ENCODE measurements at places on chromosomes 2 and 18. TPM values are rescaled to one million over a fixed set of nuclear protein-coding genes. Genes with fewer than 3 reads are reported as not detected.

DNA sequence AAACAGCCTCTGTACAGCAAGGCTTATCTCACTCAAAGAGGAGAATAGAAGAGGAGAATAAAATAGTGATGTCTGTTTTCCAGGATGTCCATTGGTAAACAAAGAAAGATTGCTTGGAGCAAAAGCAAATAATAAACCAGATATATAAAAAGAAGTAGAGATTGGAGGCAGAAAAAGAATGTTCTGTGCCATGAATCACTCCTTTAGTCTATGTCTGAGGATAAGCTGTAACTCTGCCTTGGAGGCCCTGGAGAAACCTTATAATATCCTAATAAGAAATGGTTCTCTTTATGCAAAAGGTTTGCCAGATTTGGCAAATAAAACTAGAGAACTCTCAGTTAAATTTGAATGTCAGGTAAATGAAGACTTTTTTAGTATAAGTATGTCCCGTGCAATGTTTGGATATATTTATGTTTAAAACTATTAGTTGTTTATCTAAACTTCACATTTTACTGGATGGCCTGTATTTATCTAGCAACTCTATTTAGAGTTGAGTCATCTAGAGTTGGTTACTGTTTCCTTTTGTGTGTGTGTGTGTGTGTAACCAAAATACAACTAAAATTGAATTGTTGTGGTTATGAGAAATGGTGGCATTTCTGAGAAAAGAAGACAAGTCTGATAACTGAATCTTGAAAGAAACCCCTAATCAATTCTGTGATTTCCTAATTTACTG lies 510.3 kb upstream of the SETBP1 start:
- no peak for DNase-seq

DNA sequence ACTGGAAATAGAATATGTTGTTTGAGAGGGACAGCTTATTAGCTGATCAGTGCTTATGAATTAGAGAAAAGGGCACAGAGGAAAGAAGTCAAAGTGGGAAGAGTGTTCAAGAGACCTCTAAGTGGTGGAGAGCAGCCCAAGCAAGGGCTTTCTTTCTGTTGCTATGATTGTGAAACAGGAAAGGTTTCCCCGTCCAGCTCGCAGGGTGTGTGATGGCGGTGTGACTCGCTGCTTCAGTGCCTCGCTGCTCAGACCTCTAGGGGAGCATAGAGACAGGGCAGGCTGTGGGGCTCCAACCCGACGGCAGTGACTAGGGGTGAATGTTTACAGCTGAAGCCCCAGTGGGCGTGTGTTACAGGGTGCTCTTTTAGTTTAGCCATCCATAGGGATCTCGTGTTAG lies 166.5 kb upstream of the COPS8 start:
- DNase-seq, result no peak

DNA sequence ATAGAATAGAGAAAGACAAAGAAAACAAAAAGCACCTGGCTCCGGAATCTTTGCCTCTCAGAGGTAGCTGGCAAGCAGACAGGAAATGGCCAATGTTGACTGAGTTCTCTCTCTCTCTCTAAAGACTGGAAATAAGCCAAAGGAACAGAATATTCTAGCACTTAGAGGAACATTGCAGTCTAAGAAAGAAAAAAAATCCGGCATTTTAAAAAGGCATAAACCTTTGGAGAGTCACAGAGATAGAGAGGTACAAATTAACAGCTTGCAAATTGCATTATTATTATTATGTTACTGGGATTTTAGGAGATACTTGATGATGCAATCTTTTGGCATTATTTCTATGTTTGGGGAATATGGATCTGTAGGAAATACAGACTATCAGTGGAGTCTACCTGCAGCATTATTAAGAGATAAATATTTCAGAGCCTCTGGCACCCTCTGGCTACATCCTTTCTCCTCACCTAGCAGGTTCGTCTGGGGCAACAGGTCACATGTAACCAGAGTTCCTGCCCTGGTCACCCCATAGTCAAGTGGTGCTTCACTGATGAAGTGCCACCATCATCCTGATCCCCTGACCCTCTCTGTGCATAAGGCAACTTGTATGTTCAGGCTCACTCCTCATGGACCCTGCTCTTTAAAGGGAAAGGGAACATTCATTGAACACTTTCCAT lies 318.9 kb upstream of the ACVR2A start:
- no peak for DNase-seq

DNA sequence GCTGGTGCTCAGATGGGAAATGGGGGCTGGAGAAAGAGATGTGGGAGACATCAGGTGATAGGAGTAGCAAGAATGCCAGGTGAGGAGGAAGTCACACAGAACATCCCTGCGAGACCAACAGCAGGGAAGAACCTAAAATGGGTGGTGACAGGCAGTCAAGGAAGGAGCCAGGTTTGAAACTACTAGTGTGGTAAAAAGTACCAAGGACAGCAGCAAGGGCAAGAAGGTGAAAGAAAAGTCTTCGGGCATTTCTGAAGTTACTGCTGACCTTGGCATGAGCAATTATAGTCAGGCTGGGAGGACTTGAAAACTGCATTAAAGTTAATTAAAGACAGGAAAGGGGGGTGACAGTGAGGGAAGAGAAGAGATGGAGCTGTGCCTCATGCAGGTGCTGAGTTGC lies 410.4 kb downstream of the RAD51AP2 start:
- DNase-seq, result no peak

GRCh38 chr18:5914016-5914415 lies 18.7 kb upstream of the TMEM200C start:
- DNase-seq, result no peak

DNA sequence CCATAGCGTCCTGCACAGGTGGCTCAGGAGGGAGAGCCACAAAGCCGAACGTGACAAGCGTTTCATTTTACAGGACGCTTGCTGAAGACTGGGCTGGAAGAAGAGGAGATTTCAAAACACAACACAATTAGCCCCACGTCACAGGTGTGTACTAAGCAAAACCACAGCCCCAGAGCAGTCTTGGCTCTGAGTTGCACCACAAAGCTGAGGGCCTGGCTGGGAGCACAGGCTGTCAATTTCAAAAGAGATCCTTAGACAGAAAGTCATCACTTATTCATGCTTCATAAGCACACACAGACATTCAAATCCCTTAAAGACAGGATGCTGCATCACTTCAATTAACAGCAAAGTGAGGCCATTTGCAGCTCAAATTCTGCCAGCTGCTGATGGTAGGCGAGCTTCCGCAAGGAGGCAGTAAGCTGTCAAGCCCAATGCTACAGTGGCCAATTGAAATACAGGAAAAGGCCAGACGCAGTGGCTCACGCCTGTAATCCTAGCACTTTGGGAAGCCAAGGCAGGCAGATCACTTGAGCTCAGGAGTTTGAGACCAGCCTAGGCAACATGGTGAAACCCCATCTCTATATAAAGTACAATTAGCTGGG lies 79.6 kb downstream of the SKA1 start:
- no peak for DNase-seq

DNA sequence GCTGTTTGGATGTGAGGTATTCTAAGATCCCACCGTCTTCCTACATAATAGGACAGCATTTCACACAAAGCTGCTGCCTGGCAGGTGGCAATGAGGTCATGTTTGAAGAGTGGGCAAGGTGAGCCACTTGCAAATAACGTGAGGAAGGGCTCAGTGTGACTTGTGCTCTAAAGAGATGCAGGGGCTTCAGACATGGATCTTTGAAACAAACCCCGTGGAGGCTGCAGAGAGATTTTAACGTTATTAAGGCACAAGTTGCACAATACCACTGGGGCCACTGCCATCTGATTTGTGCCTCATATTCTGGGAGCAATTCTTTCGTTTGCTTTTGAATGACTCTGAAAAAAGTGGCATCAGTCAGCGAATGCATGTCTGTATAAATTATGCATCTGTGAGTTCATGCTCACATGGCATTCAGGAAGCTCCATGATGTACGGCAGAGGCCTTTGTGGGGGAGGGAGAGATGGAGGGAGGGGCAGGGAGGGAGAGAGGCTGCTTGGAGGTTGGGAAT lies 362.0 kb downstream of the SOX11 start:
- no peak for DNase-seq

DNA sequence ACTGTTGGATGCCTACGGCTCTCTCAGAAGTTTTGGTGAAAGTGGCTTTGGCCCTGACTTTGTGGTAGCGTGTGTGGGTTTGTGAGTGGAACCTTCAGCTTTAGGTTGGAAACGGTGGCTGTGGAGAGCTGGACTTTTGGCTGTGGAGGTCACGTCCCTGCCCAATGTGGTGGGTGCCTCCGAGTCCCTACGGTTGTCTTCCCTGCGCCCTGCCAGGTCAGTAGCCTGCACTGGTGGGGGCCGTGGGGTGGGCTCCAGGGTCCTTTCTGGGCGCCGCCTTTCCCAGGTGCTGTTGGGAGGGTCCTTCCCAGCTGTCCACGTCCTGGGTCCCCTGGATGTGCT lies 11.1 kb downstream of the COLEC11 start:
- DNase-seq, result no peak

The KATNAL2 gene
- polyA plus RNA-seq, result 8.5 TPM

The DLX2 gene
- polyA plus RNA-seq, result not detected

The PDE1A gene
- 7.7 TPM for polyA plus RNA-seq

The TXNDC2 gene
- 0.11 TPM for polyA plus RNA-seq

Measured in muscle of arm (tissue), 14 donors.